ENCODE measurements at places on chromosomes 12 and 14. TPM values are rescaled to one million over a fixed set of nuclear protein-coding genes. Genes with fewer than 3 reads are reported as not detected.

DNA sequence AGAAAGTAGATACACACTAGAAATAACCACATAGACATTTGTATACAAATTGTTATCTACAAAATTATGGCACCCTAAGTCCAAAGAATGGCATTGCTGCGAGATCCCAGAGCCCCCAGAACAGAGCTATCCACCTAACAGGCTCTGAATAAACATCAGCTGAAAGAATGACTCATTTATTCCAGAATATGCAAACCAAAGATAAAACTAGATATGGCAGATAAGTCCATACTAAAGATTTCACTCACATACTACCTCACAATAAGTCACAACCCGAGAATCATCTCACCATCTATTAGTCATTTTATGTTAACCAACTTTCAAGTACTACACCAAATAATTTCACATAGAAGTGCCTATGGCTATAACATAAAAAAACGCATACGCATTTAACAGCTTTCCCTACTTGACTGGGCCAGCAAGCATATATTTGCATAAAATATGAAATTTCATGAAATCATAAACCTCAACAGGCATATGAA lies 5.6 kb downstream of the CNIH1 start:
- DNase-seq, result no peak
- no peak overlapping the region for H3K4me3 ChIP-seq
- H3K4me1 ChIP-seq, result peaks cover 6% of the 10 kb centered on the region
- H3K27me3 ChIP-seq, result no peaks in the 10 kb centered on the region

DNA sequence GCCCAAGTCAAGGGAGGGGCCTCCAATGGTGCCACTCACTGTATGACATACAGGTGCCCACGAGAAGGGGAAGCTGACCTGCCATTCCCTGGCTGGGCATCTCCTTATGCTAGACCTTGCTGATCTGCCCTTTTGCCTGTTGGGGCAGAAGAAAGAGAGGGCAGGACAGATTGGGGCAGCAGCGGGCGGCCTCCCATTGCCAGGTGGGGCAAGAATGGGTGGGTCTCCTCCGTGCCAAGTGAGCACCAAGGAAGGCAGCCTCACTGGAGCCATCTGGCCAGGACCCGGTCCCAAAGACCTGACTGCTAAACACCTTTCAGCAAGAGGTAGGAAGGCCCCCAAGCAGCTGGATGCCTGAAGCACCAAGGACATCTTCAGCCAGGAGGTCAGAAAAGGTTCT lies 50.5 kb downstream of the PLEKHG3 start:
- peaks cover 27% of the 10 kb centered on the region for H3K4me1 ChIP-seq
- H3K36me3 ChIP-seq, result peaks cover 12% of the 10 kb centered on the region
- DNase-seq, result no peak
- H3K27me3 ChIP-seq, result no peaks in the 10 kb centered on the region
- H3K27ac ChIP-seq, result no peak overlapping the region

- no peaks in the 10 kb centered on the region for H3K27me3 ChIP-seq
- DNase-seq, result peak; percentile 9
- H3K27ac ChIP-seq, result peak overlapping the region; percentile 94
- peaks cover 7% of the 10 kb centered on the region for H3K4me1 ChIP-seq
These were observed 412 bp upstream of the TEP1 start for GRCh38 chr14:20413744-20414082.

- no peak for DNase-seq
- no peak overlapping the region for H3K4me3 ChIP-seq
- no peak overlapping the region for H3K27ac ChIP-seq
- H3K27me3 ChIP-seq, result no peaks in the 10 kb centered on the region
- H3K36me3 ChIP-seq, result no peaks in the 10 kb centered on the region
- H3K4me1 ChIP-seq, result no peaks in the 10 kb centered on the region
These were observed 24.7 kb downstream of the OR4N2 start for GRCh38 chr14:19828314-19828713.

DNA sequence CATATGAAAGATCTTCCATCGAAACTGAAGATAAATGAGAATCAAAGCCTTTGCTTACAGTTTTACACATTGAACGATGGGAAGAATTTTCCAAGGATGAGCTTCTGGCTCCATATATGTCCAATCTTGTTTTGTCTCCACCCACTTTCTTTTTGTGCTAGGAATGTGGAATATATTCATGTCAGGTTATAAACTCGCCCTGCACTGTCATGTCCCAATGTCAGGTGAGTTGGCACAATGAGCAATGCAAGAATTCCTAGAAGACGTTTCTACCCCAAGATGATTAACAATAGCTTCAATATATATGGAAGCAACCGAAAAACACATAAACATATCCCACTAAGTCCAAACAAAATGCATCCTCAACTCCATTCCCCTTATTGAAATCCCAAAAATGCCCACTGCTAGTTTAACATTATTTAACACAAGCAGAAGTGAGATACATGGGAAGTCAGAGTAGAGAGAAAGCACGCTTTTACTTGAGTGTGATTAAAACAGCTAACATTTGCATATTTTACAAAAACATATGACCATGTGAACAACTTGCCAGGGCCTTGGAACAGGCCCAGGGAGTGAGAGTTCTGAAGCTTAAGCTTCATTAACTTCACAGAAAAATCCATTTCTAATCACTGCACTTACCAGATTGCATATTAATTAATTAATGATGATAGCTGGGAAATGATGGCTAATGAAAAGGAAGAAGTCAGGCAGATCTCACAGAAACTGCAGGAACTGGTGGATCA lies 233.9 kb downstream of the GXYLT1 start:
- H3K4me3 ChIP-seq, result no peak overlapping the region
- no peaks in the 10 kb centered on the region for H3K27me3 ChIP-seq
- no peak overlapping the region for H3K27ac ChIP-seq
- H3K36me3 ChIP-seq, result no peaks in the 10 kb centered on the region
- no peaks in the 10 kb centered on the region for H3K4me1 ChIP-seq

- peaks cover 11% of the 10 kb centered on the region for H3K4me1 ChIP-seq
- H3K27ac ChIP-seq, result no peak overlapping the region
- H3K36me3 ChIP-seq, result no peaks in the 10 kb centered on the region
- DNase-seq, result no peak
- no peaks in the 10 kb centered on the region for H3K27me3 ChIP-seq
These were observed 175.1 kb downstream of the CHST11 start for GRCh38 chr12:104631867-104632266.

GRCh38 chr12:96186607-96187301 lies 7.4 kb upstream of the ELK3 start:
- H3K27ac ChIP-seq, result no peak overlapping the region
- H3K4me3 ChIP-seq, result no peak overlapping the region
- no peak for DNase-seq
- no peaks in the 10 kb centered on the region for H3K36me3 ChIP-seq

DNA sequence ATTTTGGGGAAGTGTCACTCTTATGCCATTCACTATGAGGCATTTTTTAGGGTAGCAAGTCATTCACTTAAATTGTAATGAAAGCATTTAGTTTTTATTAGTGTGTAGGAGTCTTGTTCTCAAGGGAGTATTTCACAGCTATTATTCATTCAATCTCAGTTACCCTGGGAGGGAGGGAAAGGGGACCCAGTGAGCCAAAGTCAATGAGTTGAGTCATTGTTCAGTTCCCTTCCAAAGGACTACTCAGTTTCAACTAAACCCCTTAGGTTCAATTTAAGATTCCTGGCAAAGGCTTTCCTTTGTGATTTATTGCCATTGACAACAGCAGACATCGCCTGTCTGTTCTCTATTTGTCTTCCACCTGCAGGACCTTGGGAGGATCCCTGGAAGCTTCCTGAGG lies 29.3 kb upstream of the RASSF8 start:
- H3K36me3 ChIP-seq, result no peaks in the 10 kb centered on the region
- H3K27me3 ChIP-seq, result no peaks in the 10 kb centered on the region
- DNase-seq, result no peak
- no peaks in the 10 kb centered on the region for H3K4me1 ChIP-seq
- no peak overlapping the region for H3K27ac ChIP-seq

Gene PRKD1
- total RNA-seq, result 22.1 TPM

- H3K27me3 ChIP-seq, result no peaks in the 10 kb centered on the region
- no peak overlapping the region for H3K27ac ChIP-seq
- H3K4me3 ChIP-seq, result no peak overlapping the region
- peak; percentile 61 for DNase-seq
These were observed 41.9 kb upstream of the MED13L start for GRCh38 chr12:116319233-116319897.

DNA sequence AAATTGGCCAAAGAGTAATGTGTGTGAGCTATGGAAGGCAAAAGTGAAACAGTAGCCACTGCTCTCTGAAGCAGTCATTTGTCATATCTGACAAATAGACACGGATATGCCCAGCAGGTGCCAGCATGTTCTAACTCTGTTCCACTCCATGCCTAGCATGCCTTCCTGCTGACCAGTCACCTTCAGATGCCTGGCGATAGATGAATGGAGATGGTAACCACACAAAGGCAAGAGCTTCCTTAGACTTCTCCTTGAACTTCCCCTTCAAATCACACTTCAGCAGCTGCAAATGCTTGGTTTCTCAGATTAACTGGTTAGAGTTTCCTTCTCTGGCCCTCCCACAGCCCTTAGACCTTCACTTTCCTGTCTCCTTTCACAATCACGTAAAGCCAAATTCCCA lies 429.9 kb downstream of the DAD1 start:
- no peak overlapping the region for H3K27ac ChIP-seq
- H3K27me3 ChIP-seq, result no peaks in the 10 kb centered on the region
- H3K4me1 ChIP-seq, result no peaks in the 10 kb centered on the region
- H3K4me3 ChIP-seq, result no peak overlapping the region
- no peaks in the 10 kb centered on the region for H3K36me3 ChIP-seq

Gene KRT2
- 0.30 TPM for total RNA-seq

GRCh38 chr14:21373980-21374379 lies 9.8 kb downstream of the SUPT16H start:
- peaks cover 12% of the 10 kb centered on the region for H3K36me3 ChIP-seq
- H3K4me3 ChIP-seq, result no peak overlapping the region
- no peak overlapping the region for H3K27ac ChIP-seq
- H3K4me1 ChIP-seq, result no peaks in the 10 kb centered on the region

Gene MYF6
- total RNA-seq, result 1.1 TPM

DNA sequence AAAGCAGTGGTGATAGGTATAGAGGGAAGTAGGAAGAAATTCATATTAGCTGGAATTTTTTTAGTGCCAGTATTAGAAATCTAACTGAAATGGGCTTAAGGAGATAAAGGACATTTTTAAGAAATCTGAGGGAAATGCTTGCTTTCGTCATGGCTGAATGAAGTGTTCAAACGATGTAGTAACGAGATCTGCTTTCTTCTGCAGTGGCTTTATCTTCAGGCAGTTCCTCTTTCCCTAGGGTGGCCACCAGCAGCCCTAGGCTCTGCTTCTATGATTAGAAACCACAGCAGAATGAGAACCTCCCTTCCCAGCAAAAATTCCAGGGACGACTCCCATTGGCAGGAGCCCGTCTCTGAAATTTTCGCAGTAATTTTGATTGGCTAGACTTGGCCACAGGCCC lies 163.9 kb upstream of the FRMD6 start:
- no peak overlapping the region for H3K27ac ChIP-seq
- DNase-seq, result no peak
- no peak overlapping the region for H3K4me3 ChIP-seq
- no peaks in the 10 kb centered on the region for H3K4me1 ChIP-seq
- H3K27me3 ChIP-seq, result peaks cover 2% of the 10 kb centered on the region
- no peaks in the 10 kb centered on the region for H3K36me3 ChIP-seq

DNA sequence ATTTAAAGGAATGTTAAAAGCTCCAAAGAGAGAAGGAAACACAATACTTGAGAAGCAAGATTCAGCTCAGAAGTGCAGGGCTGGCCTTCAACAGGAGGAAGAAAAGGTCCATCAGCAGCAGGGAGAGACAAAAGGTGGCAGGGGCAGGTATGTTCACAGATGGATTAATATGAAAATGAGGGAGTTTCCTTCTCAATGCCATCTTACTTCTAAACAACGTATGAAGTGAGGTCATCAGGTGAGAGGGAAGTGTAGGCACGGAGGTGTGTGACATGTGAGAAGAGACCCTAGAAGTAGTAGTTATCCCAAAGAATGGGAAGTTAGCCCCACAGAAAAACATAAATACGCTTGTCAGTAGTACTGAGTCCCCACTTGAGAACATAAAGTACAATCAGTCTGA lies 122.5 kb downstream of the CCER1 start:
- H3K27ac ChIP-seq, result no peak overlapping the region
- no peaks in the 10 kb centered on the region for H3K36me3 ChIP-seq
- no peaks in the 10 kb centered on the region for H3K27me3 ChIP-seq
- H3K4me1 ChIP-seq, result no peaks in the 10 kb centered on the region

DNA sequence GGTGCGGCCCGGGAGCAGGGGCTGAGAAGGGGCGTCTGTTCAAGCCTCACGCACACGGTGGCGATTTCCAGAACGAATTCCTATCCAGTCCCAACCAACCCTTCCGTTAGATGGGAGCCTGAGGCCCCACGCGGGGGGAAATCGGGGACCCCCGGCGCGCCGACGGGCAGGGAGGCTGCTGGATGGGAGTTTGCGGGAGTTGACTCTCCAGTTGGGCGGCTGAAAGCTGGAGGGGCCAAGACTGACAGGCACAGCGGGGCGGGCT lies 9.8 kb downstream of the EXOC3L4 start:
- peaks cover 44% of the 10 kb centered on the region for H3K27me3 ChIP-seq
- H3K4me1 ChIP-seq, result peaks cover 25% of the 10 kb centered on the region

Gene WDHD1
- total RNA-seq, result 9.2 TPM

GRCh38 chr12:39592295-39592694 lies 27.3 kb downstream of the ABCD2 start:
- no peak for DNase-seq
- H3K4me1 ChIP-seq, result no peaks in the 10 kb centered on the region
- no peaks in the 10 kb centered on the region for H3K36me3 ChIP-seq

Gene RPS6KL1
- total RNA-seq, result 15.9 TPM

Gene EEA1
- 21.5 TPM for total RNA-seq

DNA sequence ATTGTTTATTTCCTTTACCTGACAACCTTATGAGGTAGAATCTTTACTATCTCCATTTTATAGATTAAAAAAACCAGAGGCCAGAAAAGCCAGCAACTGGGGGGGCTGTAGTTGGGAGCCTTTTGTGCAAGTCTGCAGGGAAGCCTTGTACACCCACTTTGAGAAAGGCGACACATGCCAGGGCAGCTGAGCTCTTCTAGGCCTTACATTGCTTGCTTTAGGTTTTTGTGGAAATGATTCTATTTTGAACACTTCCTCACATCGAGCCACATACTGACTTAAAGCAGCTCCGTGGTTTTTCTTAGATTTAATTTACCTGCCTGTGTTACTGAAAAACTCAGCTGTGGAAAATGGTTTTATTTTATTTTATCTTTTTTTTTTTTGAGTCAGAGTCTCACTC lies 34.6 kb downstream of the EP400 start:
- H3K4me3 ChIP-seq, result no peak overlapping the region
- H3K27me3 ChIP-seq, result no peaks in the 10 kb centered on the region
- peaks cover 86% of the 10 kb centered on the region for H3K36me3 ChIP-seq
- peaks cover 7% of the 10 kb centered on the region for H3K4me1 ChIP-seq
- no peak for DNase-seq

Gene ZBTB39
- 8.9 TPM for total RNA-seq

DNA sequence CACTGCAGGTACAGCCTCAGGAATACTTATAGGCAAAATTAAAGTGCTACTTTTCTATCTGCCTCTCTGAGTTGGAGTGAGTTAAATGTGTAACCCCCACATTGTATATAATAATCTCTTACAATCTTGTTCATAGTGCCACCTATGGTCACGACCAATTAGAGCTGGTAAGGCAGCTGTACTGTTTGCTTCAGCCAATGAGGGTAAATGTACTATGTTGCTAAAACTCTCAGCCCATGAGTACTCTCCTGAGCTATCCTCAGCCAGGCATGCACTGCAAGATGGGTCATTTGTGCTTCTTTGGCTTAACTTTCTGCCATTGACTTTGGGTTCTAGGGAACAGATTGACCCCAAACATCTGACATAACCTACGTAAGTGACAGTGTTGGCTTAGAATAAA lies 15.0 kb upstream of the MDM2 start:
- H3K4me3 ChIP-seq, result no peak overlapping the region
- no peak overlapping the region for H3K27ac ChIP-seq
- H3K4me1 ChIP-seq, result no peaks in the 10 kb centered on the region
